Urinary bladder (tissue), 4 donors: ENCODE measurements at places on chromosomes 1 and 21. TPM values are rescaled to one million over a fixed set of nuclear protein-coding genes. Genes with fewer than 3 reads are reported as not detected.

DNA sequence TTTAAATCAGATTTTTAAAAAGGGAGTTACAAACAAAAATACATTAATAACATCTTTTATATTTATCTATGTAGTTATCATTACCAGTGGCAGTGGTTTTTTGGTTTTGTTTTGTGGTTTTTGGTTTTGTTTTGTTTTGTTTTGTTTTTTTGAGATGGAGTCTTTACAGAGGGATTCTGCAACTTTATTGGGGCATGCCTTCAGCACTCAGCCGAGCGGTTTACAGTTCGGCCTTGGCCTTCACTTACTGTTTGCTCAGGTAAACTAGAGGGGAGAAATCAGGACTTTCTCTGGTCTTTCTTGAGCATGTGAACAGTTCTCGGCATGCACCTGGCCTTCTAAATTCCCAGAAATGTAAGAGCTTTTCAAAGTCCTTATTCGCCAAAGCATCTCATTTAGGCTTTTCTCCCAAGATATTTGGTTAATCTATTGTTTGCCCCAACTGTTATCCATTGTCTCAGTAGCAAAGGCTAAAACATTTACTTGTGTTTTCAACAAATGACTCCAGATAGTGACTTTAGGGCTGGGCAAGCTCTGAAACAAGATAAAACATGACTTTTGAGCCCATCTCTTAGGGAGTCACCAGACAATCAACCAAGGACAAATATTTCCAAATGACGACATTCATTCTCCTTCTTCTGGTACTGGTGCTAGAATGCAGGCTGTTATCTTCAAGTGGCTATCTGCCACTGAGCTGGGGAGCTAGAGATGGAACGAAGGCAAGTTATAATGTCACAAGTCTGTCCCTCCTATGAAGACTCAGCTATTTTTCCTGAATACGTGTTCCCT, 48.4 kb upstream of the ADORA3 start:
- no peak for DNase-seq

DNA sequence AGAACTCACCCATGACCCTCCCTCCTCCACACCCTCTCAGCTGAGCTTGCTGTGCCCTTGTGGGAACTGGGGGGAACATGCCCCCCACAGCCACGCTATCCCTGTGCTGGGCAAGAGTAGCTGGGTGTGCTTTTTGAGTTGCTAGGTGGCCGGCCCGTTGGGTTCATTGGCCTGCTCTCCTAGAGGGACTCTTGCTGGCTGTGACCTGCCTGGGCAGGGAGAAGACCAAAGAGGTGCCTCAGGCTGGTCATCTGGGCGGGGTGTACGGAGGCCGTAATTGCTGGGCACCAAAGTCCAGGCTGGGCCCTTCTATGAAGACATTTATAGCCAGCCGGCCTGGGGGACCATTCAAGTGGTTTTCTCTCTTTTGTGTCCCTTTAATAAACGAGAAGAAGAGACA, 138.3 kb upstream of the ZBTB40 start:
- DNase-seq: no peak

- no peak for DNase-seq
Measured at GRCh38 chr21:27035791-27036190, 68.9 kb upstream of the ADAMTS5 start.

DNA sequence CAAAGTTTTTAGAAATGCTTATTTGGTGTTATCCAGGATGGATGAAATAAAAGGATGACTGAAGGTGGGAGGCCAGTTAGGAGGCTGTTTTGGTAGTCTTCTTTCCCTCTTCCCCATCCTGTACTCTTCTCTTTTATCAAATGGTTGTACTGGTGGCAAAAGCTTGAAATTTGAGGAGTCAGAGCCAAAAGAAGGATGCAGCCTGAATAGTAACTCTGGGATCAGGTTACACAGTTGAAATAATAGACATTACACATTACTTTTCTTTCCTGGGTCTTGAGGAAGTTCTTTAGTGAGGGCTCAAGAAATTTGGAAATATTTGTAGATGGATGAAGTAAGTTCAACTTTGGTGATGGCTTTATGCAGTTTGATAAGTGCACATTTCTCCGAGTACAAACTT, 108.6 kb downstream of the GPR52 start:
- DNase-seq: no peak

DNA sequence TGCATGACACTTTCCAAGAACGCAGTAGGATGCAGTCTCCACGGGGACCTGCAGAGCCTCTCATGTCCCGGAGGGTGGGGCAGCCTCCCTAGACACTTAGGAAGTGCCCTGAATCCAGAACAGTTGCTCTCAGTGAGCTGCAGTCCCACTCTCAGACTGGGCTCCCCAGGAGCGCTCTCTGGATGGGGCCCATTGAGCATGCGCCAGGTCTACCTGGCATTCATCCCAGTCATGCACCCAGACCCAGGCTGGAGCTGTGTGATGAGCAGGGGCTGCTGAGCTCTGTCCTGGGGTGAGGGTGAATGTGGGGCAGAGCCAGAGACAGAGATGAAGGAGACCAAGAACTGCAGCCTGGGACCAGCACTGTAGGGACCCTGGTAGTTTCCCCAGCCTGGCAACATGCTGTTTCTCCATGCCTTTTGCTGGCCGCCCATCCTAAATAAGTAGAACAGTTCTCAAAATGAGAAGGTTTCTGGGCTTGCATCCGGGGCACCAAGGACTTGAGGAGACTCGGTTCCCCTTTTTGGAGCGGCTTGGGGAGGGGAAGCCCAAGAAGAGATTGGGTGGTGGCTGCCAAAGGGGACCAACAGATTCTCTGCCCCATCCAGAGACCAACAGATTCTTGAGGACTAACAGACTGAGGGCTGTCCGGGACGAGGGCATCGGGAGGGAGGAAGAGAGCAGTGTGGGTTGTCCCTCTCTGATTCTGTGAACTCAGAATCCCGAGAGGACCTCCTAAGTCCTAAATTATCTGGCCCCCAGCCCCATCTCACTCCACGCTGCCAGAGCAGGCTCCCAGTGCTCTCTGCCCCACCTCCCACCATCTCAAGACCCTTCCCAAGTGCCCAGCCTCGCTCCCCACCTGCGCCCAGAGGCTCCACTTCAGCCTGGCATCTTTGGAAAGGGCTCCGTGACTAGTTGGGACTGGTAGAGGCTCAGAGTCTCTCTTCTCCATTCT, 1.0 kb upstream of the PGLYRP4 start:
- no peak for DNase-seq

- DNase-seq: no peak
Measured at GRCh38 chr1:156485984-156486383, 14.6 kb downstream of the MEF2D start.

GRCh38 chr1:151145304-151146071, 943 bp downstream of the SEMA6C start:
- no peak for DNase-seq

DNA sequence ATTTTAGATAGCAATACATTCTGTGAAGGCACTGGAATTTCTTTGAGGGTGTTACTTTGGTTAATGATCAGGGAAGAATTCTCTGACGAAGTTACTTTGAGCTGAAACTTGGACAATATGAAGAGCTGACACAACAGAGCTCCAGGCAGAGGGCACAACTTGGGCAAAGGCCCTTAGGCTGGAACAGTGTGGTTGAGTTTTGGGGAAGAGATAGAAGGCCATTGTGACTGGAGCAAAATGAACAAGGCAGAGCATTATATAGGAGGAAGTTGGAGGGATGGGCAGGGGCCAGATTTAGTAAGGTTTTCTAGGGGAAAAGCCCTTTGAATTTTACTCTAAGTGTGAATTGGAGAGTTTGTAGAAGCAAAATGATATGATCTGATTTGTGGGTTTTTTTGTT, 30.9 kb downstream of the LMO4 start:
- no peak for DNase-seq

DNA sequence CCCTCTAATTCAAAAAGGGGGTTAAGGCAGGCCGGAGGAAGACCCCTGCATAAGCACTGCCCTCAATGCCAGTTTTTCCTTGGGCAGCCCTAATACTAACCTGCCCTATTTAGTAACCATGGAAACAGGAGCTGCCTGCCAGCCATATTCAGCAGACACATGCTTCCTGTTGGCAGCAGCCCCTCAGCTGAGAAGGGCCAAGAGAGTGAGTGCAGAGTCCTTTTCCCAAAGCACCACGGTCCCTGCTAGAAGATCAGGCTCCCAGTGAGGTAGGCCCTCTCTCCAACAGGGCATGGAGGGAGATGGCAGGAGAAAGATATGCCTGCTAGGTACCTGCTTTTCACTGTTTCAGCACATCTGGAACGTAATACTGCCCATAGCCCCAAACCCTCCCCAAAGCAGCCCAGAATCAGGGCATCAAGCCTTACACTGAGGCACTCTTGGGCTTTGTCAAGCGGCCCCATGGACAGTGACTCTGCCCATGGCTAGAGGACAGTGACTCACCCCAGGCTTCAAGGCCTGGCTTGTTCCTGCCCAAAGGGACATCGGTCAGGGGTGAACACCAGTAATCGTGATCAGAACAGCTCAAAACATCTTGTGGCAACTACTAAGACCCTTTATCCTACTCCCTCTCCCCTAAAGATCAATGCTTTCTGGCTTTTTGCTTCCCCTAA, 64.5 kb downstream of the BCAR3 start:
- DNase-seq: no peak

The KRTAP19-1 gene
- total RNA-seq: not detected

The KCNC4 gene
- total RNA-seq: 1.7 TPM

The DRAM2 gene
- total RNA-seq: 59.1 TPM
